Stimulated activated CD8-positive, alpha-beta memory T cell treated with anti-CD3 and anti-CD28 coated beads, Interleukin-4, amount 100 ng/mL, for 1 hour (primary cell): ENCODE measurements at places on chromosomes 4 and X.
A peak's percentile ranks its signal among the peaks of the same experiment; 100 is the strongest.

- no peak for DNase-seq
Observed at GRCh38 chrX:3415011-3415410, 68.6 kb upstream of the MXRA5 start.

GRCh38 chrX:40402831-40403533 is 177.8 kb upstream of the ATP6AP2 start:
- no peak for DNase-seq

- no peak for DNase-seq
Observed at GRCh38 chr4:163591614-163592020, 97.1 kb downstream of the TMA16 start.

DNA sequence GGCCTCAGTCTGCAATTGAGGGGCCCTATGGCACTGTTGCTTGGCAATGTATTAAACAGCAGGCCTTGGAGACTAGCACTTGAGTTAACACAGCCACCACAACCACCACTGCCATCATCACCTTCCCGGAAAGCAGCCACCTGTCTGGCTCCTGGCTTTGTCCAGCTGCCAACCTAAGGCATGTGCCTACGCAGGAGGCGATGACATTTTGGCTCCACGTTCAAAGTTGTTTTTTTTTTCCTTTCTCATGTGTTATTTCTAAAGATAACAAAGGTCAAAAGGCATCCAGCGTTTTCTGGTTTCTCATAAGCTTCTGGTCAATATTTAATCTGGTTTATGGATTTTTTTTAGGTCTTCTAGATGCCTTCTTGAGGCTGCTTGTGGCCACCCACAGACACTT is 7.5 kb downstream of the CLDN2 start:
- DNase-seq = no peak

DNA sequence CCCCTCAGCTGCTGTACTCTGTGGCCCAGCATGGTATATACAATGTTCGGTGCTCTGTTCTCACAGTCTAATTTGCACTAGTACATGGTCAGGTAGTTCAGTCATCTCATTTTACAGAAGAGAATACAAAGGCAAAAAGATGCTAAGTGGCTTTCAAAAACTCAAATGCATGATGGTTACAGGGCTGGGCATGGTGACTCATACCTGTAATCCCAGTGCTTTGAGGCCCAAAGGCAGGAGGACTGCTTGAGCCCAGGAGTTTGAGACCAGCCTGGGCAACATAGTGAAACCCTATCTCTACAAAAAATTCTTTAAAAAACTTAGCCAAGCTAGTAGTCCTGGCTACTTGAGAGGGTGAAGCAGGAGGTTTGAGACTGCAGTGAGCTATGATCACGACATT is 210.5 kb upstream of the KIT start:
- no peak for DNase-seq

GRCh38 chr4:37882665-37883296 is 8.1 kb upstream of the TBC1D1 start:
- DNase-seq = no peak

- no peak for DNase-seq
Observed at GRCh38 chr4:77595364-77595973, 10.2 kb upstream of the CXCL13 start.

- DNase-seq = peak; percentile 92
Observed at GRCh38 chr4:25233737-25234389, at the start of gene PI4K2B. TSS of gene PI4K2B (plus strand) at chr4:25234033. CDS start at chr4:25234164, 131 bp downstream.

DNA sequence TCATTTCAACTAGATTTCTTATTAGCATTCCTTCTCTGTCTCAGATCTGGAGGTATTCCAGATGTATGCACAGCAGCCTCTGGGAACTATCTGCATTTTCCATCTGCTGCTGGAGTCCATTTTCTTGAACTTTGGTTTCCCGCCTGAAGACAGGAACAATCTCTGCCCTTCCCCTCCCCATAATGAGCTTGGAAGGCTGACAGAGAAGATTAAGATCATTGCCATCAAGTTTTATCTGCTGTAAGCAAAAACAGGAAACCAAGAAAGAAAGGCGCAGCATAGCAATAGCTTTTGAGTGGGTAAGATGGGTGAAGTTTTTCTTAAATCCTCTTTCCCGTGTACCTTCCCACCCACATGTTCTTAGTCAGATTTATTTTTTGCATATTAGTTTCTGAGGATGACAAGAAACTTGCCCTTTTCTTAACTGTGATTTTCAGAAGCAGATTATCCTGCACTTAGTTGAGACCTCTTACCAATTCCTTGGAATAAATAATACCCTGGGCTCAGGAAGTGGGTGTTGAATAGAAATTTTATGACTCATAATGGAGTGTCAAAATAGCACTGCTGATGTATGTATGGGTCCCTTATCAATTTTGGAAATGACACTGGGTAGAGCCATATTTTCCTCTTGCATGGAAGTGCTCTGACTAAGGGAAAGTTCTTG is 78.3 kb downstream of the CT47B1 start:
- DNase-seq = no peak

DNA sequence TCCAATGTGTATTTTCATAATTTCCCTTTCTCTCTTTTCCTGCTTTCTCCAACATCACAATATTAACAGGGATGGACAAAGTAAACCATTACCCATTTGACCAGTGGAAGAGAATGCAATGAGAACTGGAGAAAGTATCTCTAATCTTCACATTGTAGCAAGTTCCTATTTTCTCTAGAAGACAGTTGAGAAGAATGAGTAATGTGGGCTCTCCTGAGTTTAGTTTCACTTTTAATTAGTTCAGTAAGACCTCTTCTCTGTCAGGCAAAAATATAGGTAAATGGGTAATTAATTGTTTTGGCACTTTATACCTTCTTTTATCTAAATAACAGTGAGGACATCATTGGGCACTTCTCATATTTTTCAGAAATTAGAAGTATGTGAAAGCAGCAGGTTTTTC is 602.0 kb downstream of the GLUD2 start:
- DNase-seq = no peak

DNA sequence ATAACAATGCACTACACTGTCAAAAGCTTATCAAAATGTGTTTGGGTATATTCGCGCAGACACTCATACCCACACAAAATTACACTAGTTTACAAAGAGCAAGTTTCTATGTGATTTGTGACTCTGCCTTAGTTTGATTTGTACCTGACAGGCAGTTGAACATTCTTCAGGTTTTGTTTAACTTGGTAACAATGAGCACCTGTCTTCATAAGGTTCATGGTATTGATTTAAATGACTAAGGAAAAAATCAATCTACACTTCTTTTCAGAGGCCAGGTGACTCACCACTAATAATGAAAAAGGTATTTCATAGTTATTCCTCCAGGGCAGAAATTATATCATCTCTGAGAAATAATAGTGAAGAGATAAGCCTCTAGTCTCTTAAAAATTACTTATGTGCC is 1114.6 kb upstream of the AGA start:
- no peak for DNase-seq

- DNase-seq = peak; percentile 15
Observed at GRCh38 chr4:147799986-147800555, 68.2 kb downstream of the ARHGAP10 start.

DNA sequence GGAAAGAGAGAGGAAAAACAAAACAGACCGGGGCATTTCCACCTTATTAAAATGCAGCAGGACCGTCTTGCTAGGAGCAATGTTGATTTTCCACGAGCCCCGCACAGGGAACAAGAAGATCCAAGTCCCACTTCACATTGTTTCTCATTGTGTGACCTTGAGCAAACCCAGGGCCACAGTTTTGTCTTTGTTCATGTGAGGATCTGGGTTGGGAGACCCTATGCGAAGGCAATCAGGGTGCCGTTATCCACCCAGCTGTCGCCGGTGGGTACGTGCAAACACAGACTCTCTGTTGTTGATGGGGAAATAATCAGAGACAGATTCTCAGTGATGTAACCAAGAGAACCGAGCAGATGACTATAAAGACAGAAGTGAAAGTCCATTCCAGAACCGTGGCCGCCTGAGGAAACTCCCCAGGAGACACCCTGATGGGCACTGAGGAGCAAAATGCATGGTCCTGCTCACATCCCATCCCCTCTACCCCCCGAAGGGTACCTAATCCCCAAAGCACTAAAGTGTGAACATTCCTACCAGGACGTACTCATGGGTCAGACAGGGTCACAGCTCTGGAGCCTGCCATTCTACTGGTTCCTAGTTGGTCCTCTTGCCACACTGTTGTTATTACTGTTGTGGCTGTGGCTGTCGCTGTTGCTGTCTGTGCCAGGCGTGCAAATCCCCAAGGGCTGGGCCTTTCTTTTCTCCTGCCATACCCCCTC is 102.7 kb upstream of the RBPJ start:
- no peak for DNase-seq

DNA sequence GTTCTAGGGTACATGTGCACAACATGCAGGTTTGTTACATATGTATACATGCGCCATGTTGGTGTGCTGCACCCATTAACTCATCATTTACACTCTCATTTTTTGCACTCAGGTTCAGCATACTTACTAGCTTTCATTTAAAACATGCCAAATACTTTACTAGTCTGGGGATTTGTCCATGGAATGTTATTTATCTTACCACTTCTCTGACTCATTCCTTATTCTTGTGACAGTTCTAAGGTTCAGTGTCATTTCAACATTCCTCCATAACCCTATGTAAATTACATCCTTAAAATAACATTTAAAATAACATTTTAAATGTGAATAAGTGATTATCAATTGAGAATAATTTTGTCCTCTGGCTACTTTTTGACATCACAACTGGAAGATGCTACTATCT is 19.5 kb upstream of the SYTL5 start:
- DNase-seq = no peak

DNA sequence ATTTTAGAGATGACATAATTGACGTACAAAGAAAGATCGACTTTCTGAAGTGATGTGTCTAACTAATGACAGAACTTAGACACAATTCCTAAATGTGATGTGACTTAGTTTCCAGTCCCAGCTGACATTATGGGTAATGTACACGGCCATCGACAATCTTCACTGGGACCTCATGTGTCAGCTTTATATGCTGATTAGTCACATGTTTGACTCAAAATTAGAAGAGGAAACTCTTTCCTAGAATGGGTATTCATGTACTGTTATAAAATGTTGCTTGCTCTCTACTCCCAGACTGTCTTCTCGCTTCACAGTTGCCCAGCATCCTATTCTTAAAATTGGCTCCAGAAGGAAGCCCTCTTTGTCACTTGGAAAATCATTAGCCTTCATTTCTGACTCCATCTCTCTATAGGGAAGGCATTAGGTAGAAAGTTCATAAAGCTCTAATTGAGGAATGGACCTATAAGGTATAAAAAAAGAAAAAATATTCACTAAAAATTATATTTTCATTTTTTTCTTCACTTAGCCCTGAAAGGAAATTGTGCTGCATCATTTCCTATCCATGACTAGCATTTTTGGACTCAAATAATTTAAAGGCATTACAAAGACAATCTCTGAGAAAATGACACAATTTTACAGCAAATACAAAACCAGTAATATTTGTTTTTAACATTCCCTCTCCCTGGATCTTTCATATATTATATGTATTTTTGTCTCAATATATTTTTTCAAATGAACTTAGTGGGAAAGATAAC is 554.6 kb downstream of the INPP4B start:
- no peak for DNase-seq

GRCh38 chrX:120244735-120245498 is 5.7 kb upstream of the ZBTB33 start:
- peak; percentile 15 for DNase-seq

GRCh38 chr4:145957302-145957701 is 18.7 kb upstream of the ZNF827 start:
- no peak for DNase-seq

- DNase-seq = no peak
Observed at GRCh38 chr4:156946516-156947424, 24.8 kb downstream of the PDGFC start.

GRCh38 chr4:25970226-25970675 is 56.2 kb downstream of the SMIM20 start:
- DNase-seq = no peak

- no peak for DNase-seq
Observed at GRCh38 chrX:44228621-44229020, 114.9 kb downstream of the EFHC2 start.

DNA sequence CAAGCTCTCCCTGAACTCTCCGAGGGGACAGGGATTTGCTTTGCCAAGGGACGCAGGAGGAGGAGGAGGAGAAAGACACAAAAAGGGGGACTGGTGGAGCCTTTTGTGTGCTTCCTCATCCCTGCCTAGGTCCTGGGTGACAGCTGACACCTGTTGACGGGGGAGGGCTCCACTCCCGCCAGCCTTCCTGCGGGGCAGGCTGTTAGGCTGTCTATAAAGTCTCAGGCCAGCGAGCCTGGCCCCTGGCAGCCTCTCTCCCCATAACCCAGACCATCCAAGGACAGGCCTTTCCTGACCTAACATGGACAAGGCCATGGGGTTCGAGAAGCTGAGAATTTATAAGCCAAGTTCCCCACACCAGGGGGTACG is 832 bp upstream of the EVC2 start:
- no peak for DNase-seq

DNA sequence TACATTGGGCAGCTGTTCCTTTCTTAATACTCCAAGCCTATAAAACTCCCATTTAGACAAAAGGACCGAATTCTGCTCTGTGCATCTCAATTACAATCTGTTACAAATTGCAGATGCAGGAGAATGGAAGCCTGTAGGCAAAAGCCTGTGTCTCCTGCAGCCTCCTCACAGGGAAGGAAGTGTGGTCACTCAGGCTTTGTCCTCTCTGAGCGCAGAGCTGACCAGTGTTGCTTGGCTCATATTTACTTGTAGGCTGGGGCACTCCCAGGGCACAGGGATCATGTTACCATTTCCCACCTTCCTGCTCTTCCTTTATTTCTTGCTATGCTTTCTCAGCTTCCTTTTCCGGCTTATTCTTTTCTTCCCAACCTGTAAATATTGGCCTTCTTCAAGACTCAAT is 15.7 kb downstream of the SUPT20HL2 start:
- DNase-seq = no peak

GRCh38 chr4:67871867-67872266 is 11.9 kb downstream of the TMPRSS11D start:
- DNase-seq = no peak

- no peak for DNase-seq
Observed at GRCh38 chrX:40105835-40106675, 8.3 kb upstream of the BCOR start.

- DNase-seq = no peak
Observed at GRCh38 chr4:23384741-23385140, 505.1 kb downstream of the PPARGC1A start.

DNA sequence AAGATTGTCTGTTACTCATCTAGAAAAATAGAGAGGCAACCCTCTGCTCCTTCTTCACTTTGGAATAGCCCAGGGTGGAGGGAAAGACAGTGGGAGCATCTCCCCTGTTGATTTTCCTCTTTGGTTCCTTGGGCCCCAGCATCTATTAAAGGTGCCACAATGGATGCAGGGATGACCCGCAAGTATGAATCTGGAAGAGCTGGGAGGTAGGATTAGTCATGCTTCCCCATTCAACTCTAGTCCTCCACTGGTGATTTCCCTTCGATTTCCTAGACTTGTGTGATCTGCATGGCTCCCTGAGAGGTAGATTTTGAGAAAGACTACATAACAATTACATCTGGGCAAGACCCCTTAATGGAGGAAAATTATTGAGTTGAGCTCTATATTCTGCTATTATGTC is 127.8 kb downstream of the MAGEE1 start:
- no peak for DNase-seq

- no peak for DNase-seq
Observed at GRCh38 chr4:174580597-174580996, 58.3 kb upstream of the HPGD start.

- DNase-seq = no peak
Observed at GRCh38 chr4:89373394-89373793, 65.8 kb upstream of the GPRIN3 start.

GRCh38 chrX:2934715-2935710 is 5.9 kb upstream of the ARSD start:
- no peak for DNase-seq

- DNase-seq = no peak
Observed at GRCh38 chrX:108361316-108361715, 76.9 kb downstream of the COL4A6 start.

GRCh38 chrX:55342533-55343501 is 78.1 kb upstream of the PAGE3 start:
- DNase-seq = no peak
